ENCODE measurements at places on chromosomes 5 and 9.

DNA sequence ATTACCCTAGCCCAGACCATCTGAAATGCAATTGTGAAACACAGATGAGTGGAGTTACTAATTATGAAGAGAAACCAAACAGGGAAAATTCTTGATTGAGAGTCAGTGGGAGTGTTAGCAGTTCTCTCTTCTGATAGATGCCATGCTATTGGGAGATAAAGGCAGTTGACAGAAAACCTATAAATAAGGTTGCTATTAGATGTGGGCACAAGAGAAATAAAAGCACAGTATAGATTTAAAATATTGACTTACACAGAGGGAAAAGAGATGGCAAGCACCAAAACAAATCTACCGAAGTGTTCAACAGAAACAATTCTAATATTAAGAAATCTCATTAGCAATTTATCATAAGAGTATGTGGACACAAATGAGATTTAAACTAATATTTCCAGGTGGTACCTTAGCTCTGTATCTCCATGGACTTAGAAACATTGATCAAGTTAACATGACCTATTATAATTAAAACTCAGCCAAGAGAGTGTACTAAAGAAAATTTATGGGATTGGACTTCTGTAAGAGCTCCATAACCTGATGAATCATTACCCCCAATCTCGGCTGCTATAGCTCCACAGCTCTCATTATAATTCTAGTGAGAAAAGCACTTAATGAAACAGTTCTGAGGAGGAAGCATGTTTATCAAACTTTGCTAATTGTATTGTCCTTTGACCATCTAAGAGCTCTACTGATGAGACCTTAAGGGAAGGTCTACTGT, 665.0 kb upstream of the RIOK2 start:
- DNase-seq, result no peak

DNA sequence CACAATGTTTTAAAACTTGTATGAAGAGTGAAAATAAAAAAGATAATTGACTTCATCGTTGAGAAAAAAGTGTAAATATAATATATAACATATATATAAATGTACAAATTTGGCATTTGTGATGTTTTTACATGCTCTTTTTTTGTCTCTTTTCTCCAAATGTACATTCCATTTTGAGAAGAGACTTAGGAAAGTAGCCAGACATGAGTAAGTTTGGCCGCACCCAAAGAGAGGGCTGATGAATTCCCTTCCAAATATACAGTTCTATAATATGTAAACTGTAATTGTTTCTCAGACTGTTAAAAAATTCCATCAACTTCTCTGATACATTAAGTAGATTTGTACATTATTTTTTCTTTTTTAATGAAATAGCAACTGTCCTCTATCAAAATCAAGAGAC, 193.2 kb upstream of the MAP3K1 start:
- no peak for DNase-seq

- DNase-seq, result no peak
Measured at GRCh38 chr5:75435096-75435495, 76.3 kb downstream of the CERT1 start.

GRCh38 chr5:56321236-56321881, 88.2 kb upstream of the ANKRD55 start:
- DNase-seq, result no peak

DNA sequence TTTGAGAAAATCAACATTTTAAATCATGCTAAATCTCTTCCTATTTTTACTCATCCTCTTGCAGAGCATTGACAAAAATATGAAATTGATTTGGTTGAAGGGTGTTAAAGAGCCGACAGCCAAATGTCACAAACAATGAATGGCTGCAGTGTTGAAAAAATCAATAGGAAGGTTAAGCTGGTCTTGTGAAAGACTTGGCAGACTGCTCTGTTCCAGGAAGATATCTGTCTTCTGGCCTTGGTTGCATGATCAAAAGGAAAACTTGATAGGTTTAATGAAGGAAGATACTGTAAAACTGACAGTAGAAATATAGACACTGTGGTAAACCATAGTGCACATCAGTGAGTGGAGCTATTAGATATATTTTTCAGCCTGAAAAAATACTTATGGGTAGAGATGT, 103.6 kb downstream of the PBX3 start:
- DNase-seq, result no peak

GRCh38 chr5:17481378-17481777, 16.7 kb upstream of the TAF11L2 start:
- no peak for DNase-seq

GRCh38 chr5:40680741-40681362, 1.1 kb downstream of the PTGER4 start:
- DNase-seq, result no peak

DNA sequence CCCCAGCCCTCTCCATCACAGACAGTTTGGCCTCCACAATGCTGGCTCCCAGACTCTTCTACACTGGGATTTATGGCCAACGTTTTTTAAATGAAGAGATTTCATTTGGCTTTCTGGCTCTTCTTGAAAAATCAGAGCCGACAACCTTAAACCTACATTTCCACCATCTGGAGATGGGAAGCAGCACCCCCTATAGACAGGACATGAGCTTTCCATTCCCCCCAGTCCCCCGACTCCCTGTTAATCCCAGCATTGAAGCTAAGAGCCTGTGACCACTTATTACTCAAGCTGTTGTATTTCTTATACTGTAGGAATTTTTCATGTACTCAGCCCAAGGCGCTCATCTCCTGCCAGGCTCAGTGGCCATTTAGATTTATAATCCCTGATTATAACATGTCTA, 34.0 kb upstream of the AFAP1L1 start:
- DNase-seq, result no peak
